ENCODE measurements at places on chromosomes 4 and X.

- DNase-seq: no peak
Measured at GRCh38 chrX:145178268-145178667, 69.0 kb upstream of the SPANXN1 start.

DNA sequence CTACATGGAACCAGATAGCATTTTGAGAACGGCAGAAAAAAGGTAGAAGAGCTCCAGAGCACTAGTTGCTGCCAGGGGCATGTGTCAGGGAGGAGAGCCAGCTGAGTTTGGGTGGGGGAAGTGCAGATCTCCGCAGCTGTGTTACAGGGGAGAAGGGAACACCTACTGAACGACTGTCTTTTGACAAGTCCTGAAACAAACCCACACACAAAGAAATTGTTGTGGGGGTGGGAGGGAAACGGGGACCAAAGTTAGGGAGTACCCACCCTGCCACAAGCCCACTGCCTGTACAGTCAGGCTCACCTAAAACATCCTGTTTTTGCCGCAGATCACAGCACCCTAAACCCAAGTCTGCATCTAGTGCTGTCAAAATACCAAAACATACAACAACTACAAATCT lies 55.5 kb downstream of the LEF1 start:
- no peak for DNase-seq

DNA sequence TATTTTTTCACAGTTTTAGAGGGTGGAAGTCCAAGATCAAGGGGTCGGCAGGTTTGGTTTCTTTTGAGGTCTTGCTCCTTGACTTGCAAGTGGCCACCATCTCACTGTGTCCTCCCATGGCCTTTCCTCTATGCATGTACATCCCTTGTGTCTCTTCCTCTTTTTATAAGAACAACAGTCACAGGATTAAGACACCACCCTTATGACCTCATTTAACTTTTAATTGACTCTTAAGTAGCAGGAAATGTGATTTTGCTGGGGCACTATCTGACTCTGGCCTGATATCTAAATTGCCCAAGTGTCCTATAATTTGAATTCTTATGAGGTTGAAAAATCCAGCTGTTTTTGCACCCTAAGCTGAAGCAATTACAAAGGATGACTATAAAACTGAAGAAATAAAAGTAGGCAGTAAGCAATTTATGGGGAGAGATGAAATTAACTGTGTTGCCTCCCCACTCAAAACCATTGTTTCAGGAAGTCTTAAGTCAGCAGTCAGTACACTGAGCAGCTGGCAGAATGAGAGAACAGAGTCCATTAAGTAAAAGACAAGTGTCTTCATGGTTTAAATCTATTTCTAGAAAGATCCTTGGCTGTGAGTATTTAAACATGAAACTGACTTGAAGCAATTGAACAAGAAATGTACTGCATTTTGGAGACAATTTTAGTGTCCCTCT lies 601.3 kb downstream of the SPRY1 start:
- no peak for DNase-seq

GRCh38 chr4:87078987-87079486 lies 141.4 kb downstream of the KLHL8 start:
- DNase-seq: no peak

DNA sequence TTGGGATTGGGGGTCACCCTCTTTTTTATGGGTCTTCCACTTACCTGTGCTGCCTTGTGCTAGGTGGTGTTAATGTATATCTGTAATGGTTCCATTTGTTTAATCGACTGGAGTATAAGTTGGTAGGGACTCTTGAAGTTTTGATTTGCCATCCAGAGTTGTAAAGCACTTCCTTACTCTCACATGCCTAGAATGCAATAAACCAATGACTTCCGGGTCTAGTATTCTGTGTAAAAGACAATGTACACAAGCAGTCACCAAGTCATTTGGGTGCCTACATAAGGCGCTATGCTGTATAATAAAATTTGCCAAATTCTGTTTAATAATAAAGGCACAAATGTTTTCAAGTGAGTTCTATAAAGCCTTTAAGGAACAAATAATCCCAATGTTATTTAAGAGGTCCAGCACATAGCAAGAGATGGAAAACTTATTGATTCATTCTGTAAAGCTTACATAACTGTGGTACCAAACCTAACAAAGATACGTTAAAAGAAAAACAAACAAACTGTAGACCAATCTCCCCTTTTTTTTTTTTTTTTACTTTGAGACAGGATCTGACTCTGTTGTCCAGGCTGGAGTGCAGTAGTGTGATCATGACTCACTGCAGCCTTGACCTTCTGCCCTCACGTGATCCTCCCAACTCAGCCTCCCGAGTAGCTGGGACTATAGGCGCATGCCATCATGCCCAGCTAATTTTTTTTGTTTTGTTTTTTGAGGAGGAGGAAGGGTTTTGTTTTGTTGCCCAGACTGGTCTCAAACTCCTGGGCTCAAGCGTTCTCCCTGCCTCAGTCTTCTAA lies 41.5 kb upstream of the HPRT1 start:
- peak; percentile 23 for DNase-seq

GRCh38 chr4:141543706-141544105 lies 92.7 kb upstream of the IL15 start:
- DNase-seq: no peak

DNA sequence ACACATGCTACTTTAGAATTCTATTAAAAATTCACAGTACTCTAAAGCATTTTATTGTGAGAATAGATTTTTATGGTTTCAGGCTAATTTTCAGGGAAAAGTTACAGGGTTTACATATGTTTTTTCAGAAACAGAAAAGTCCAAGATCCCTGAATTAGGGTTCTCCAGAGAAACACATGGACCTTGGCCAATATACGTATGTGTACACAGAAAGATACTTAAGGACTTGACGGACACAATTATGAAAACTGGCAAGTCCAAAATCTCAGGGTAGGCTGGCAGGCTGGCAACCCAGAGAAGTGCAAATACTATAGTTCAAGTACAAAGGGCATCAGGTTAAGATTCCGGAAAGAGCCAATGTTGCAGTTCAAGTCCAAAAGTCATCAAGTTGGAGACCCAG lies 1897.8 kb upstream of the PCDH10 start:
- no peak for DNase-seq

All from colonic mucosa (tissue), 4 donors.